ENCODE measurements at places on chromosomes 16 and 17. TPM values are rescaled to one million over a fixed set of nuclear protein-coding genes. Genes with fewer than 3 reads are reported as not detected.

DNA sequence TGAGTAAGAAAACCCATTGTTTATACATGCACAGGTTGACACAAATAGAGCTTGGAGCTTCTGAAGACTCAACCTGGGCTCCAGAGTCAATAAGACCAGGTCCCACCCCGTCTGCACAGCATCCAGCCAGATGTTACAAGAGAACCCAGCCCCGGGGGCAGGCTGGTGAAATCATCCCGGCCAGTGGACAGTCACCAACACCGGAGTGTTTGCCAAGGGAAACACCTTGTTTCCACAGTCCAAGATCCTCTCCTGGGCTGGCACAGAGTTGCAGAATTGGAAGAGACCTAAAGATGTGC, 90.3 kb downstream of the RAB11FIP4 start:
- DNase-seq: no peak

DNA sequence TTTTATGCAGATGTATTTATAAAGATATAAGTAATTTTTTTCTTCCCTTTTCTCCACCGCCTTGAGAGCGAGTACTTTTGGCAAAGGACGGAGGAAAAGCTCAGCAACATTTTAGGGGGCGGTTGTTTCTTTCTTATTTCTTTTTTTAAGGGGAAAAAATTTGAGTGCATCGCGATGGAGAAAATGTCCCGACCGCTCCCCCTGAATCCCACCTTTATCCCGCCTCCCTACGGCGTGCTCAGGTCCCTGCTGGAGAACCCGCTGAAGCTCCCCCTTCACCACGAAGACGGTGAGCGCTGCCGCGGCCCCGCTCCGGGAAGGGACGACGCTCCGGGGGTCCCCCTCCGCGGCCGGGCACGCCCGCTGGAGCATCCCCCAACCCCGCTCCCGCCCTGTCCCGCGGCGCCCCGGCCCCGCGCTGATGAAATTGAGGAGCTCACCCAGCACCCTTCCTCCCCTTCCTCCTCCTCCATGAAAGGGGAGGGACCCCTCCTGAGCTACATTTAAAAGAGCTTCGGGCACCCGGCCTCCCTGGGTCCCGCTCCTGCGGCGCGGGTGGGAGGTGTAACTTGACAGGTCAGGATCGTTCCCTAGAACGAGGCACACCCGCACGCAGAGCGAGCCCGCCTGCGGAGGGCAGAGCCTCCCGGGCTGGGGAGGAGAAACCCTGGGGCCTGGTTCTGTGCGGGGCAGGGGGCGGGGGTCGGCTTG, 706 bp downstream of the HLF start:
- no peak for DNase-seq

DNA sequence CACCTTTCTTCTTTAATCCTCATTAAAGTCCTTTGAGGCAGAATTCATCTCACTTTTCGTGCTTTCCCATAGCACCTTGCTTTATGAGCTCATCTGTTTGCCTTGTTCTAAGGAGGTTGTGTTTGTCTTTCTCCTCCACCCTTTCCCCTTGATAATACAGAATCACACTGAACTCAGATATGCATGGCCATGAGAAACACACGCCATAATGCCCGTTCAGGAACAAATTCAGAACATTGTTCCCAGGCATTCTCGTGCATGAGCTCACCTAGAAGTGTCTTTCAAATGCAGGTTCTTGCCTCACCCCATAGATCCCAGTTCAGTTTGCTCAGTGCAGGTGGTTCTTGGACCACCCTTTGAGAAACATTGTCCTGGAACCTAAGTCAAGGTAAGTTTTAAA, 71.1 kb downstream of the TMEM114 start:
- no peak for DNase-seq

FMNL1 gene
- 5.7 TPM for polyA plus RNA-seq

IL17C gene
- not detected for polyA plus RNA-seq

DNA sequence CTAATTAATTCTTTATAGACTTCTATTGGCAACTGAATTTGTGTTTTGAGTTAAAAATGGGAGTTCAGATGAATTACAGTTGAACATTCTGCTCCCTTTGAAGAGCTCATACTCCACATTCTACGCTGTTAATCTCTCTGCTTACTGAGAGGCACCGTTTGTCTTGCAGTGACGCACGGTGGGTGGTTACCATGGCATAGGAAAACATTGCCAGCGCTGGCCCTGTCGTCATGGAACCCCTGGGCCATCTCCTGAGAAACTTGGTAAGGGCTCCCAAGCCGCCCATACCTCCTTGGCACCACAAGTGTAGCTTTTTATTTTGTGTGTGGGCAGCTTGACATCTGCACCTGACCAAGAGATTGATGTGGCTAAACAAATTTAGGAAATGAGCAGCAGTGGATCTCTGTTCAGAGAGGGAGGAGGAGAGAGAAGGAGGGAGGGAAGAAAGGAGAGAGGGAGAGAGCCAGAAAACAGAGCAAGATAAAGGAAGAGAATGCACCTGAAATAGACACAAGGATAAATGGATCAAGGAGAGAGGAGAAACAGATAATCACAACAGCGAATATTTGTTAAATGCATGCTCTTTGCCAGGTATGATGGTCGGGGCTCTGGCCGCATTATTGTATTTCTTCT, 398.5 kb downstream of the HAPSTR1 start:
- peak; percentile 52 for DNase-seq

DNA sequence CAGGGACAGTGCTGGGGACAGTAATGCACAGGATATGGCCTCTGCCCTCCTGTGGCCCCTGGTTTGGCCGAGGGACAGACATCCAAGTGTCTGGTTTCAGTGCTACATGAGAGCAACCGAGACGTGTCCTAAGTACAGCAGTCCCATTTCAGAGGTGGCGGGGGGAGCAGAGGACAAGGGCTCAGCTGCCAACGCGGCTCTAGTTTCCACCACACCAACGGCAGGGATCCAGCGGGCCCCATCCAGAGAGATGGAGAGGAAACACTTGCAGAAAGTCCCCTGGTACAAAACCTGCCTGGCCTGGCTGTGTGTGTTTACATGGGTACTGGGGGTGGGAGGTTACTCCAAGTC, 125.8 kb upstream of the SMURF2 start:
- DNase-seq: no peak

- no peak for DNase-seq
These were observed 6.8 kb downstream of the MYO1C start for GRCh38 chr17:1485423-1486376.

GRCh38 chr17:35972945-35973332, 8.4 kb downstream of the CCL16 start:
- no peak for DNase-seq

DNA sequence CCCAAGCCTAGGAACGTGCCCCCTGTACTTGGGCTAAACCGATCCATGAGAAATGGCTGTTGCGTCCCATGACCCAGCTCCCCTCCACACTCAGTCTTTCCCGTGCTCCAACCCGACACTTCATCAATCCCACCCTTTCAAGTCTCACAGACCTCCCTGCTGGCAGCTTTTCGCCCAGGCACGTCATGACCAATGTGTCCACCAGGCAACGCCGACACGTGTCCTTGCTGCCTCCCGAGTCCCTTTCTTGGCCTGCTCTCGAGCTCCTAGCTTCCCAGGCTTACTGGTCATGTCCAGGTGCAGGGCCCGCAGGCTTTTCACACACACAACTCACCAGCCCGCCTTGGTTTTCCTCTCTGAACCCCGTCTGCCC, 12.2 kb downstream of the MNT start:
- no peak for DNase-seq

- DNase-seq: no peak
These were observed 33.4 kb upstream of the ZNF469 start for GRCh38 chr16:88349153-88349902.

DNA sequence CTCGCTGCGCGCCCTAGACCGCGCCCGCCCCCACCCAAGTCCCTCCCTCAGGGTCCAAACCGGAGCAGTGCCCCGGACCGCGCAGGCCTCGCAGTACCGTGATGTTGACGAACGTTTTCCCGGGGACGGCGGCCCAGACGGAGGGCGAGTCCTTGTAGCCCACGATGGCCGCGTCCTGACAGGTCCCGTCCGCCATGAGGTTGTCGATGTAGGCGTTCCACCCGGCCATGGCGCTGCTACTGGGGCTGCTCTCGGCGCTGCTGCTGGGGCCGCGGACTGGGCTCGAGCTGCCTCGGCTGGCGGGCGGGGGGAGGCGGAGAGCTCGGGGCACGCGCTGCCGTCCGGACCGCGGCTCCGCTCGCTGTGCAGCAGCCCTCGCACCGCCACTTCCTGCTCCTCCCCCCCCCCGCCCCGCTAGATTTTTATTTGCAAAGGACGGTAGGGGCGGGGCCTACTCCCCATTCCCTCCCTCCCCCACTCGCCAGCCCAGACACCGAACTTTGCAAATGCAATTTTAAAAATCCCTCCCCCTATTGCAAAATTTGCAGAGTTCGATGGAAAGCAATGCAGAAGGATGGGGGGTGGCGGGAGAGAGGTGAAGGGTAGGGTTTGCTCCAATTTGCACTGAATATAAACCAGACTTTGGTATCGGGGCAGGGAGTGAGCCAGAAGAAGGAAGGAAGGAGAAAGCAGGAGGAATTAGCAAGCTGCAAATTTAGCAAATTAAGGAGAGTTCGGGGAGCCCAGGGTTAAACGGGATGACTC, at the start of gene PFN1:
PFN1 (minus strand) TSS at position 365 of the 765 bp plus-strand sequence; CDS start at position 229, 136 bp downstream.
- DNase-seq: peak; percentile 85

DNA sequence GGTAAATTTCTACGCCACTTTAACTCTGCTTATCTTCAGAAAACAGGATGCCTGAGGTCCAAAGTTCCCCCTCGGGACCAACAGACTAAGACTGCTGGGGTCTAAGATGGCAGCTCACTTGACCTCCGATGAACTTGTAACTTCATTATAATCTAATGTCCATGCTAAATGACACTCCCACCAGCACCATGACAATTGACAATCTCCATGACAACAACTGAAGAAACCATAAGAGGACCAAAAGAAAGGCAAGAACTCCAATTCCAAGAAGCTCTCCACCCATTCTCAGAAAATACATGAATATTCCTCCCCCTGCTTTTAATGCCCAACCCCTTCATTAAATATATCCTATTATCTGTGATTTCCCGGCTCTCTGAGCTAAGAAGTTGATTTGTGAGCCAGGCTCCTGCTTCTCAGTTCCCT, 7.5 kb downstream of the CCL4 start:
- no peak for DNase-seq

GRCh38 chr16:73778887-73779286, 517.7 kb upstream of the PSMD7 start:
- no peak for DNase-seq

DNA sequence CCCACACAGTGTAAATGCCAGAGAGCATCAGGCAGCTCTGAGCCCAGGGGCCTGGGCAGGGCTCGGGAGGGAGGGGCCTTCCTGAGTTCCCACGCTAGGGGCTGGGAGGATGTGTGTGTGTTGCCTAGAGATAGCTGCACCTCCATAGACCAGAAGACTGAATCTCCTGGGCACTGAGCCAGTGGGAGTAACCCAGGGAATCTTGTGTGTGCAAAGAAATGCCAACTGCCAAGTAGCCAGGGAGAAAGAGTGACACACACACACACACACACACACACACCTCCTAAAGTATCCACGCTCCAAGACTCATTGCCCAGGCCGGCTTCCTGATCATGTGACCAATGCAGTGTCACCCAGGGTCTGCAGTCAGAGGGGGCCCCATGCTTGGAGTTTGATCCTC, 166.2 kb upstream of the RPL38 start:
- DNase-seq: peak; percentile 62

DNA sequence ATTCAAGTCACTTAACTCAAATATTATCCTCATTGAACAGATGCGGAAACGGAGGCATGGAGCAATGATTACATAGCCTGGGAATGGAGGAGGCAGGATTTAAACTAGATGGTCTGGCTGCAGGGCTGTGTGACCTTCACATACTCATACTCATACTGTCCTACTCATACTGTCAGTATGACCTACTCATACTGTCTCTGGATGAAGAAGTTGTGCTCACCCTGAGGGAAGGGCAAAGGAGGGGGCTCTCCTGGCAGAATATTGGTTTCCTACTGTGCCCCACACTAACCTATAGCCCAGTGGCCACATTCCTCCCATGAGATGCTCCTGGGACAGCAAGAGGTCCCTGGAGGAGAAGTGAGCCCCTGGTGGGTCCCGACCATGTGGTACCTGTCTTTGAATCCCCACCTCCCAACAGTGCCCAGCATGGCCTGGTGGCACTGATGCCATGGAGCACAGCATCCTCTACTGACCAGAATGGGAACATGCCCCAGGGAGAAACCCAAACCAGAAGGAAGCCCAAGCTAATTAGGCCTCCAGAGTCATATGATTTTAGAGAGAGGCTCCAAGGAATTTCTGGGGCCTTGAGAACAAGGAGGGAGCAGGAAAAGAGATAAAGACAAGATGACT, 197.3 kb upstream of the SDK2 start:
- no peak for DNase-seq

DNA sequence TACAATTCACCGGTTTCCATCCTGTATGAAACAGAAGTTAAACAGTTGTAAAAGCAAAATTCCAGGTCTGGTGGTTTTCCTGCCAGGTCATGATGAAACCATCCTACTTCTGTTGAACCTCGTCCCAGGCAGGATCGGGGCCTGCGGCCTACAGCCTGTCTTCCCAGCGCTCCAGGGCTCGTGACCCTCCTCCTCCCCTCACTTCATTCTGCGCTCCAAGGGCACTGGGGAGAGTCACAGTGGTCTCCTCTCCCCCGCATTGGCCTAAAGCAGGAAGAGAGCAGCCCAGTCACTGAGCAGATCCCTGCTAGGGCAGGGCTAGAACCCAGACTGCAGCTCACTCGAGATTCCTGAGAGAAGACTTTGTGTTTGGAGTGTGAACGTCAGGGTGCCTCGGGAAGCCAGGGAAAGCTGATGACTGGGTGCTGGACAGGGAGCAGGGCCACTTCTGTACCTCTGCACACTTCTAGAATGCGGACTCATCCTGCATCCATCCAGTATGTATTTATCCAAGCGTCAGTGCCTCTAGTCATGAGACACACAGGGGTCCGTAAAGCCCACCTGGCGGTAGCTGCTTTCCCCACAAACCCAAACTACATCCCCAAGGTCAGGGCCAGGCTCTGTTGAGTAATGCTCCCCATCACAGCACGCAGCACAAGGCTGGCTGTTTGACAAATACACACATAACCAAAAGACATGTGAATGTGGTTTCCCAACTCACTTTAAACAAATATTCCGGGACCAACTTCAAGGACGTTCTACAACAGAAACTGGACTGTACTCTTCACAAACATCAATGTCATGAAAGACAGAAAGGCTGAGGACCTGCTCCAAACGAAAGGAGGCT, 1.7 kb upstream of the ITGAE start:
- no peak for DNase-seq

CLEC18A gene
- polyA plus RNA-seq: 64.6 TPM

- no peak for DNase-seq
These were observed 22.9 kb upstream of the DYNLRB2 start for GRCh38 chr16:80517846-80518245.

- DNase-seq: no peak
These were observed 215.4 kb downstream of the SEC14L1 start for GRCh38 chr17:77356109-77356689.

DNA sequence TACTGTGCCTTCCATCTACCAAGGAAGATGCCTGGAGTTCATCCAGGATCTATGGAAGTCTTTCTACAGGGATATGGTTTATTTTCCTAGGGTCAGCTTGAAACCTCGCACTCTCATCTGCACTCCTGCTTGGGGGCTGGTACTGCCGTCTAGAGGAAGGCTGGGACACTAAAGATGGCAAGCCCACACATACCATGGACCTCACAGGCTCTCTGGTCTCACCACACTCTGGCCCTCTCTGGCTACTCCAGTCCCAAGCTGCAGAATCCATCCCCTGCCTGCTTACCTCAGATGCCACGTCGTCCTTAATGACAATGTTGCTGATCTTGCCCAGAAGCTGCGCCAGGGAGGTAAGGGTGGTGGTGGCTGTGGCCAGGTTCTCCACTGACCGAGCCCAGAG, 2.1 kb upstream of the UNC119 start:
- DNase-seq: no peak

GRCh38 chr16:17125671-17126070, 345.1 kb downstream of the XYLT1 start:
- no peak for DNase-seq
